ENCODE measurements at places on chromosomes 4 and X.

DNA sequence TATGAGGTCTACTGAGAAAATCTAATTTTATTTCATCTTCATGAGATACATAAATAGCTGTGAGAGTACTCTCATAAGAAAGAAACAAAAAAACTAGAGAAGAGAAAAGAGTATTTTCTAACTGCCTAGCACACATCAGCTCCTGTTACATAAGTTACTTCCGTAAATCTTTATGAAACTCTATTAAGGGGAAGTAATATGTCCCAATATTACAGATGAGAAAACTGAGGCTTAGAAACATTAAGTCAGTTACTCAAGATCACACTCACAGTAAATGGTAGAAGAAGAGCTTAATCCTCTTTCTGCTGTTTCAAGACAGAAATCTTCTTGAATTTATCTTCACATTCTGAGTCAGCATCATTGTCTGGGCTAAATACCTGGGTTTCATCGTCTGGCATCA, 164.1 kb downstream of the DTHD1 start:
- no peak for DNase-seq

DNA sequence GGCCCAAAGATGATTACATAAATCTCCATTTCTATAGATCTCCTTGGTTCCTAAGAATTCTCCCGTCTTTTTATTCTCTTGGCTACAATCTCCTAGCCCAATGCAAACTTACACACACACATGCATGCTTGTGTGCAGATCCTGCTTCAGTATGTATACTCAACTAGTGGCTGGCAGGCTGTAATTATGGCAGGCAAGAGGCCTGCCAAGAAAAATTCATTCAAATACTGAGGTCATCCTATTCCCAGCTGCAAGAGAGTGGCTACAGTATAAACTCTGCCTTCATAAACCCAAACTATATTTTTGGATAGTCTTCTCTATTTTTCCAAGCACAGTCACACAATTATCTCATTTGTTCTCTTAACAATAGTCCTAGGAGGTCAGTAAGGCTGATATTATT, 95.2 kb downstream of the SHROOM4 start:
- DNase-seq: no peak

- no peak for DNase-seq
These were observed 23.7 kb upstream of the CASK start for GRCh38 chrX:41946989-41947612.

- DNase-seq: no peak
These were observed 84.7 kb downstream of the DCTD start for GRCh38 chr4:182832352-182833120.

- DNase-seq: no peak
These were observed 102.7 kb upstream of the ZNF827 start for GRCh38 chr4:146041139-146042004.

- no peak for DNase-seq
These were observed 217.9 kb downstream of the ARAP2 start for GRCh38 chr4:36026348-36026880.

DNA sequence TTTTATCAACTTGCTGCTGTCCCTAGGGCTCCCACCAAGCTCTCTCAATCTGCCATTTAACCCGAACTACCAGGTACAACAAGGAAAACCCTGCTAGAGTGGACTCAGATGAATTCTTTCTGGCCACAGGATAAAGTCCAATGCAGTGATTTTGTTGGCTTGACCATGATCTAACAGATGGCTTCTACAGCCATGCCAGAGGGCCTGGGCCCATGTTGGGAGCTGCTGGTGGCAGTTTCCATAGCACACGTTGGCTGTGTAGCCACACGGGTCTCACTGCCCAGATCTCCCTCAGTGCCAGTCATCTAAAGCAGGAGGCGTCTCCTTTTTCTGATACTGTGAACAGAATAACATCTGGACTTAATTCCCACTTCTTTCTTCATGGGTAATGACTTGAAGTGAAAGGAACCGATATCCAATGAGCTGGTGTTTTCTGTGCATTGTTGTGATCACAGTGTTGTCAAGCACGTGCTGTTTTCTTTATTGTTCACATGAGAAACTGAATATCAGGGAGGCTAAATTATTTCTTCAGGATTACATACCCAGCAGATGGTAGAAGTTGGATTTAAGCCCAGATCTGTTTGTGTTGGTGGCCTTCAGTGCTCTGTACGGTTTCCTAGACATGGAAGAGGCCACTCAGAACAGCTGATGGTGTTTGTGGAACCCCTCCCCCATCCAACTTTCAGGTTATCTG, 85.2 kb upstream of the CLCN4 start:
- no peak for DNase-seq

DNA sequence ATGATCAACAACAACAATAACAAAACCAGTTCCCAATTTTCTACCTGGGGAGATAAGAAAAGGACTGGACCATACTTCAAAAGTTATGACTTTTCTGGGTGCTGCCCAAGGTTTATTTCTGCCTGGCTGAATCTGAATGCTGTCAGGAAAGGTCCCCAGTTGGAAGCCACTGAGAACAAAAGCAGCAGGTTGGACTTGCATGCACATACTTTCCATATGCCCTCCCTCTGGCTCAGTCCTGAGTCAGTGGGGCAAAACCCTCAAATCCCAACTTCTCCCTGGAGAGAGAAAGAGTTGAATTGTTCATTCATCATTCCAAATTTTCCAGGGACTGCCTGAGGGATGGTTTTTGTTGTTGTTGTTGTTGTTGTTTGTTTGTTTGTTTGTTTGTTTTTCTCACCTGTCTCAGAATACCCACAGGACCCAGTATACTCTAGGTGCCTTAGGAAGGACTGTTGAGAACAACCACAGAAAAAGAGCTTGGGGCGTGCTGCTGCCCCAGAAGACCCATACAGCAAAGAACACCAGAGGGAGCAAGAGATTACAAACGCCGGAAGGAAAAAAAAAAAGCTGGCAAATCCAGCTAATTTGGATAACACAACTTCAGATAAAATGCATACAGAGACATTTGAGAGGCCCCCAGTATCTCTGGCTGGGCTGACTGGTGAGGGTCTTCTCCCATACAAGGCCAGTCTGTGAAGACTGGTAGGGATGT, 138.9 kb upstream of the INPP4B start:
- DNase-seq: no peak

DNA sequence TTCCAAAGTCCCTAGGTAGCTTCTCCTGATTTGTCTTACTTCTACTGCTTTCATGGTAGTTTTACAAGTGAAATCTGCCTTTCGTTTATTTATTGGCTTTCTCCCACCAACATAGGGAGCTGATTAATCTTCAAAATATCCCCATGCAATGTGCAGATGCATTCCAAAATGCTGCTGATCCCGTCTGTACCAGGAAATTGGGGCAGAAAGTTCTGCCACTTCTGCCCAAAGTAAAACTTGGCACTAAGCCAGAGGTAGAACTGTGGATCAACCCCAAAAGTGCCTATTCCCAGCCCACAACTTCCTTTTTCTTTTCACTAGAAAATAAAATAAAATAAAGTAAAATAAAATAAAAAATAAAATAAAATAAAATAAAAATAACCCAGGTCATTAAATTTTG, 47.3 kb upstream of the PPARGC1A start:
- DNase-seq: no peak

GRCh38 chrX:123481913-123482851, 250.7 kb downstream of the THOC2 start:
- DNase-seq: no peak

DNA sequence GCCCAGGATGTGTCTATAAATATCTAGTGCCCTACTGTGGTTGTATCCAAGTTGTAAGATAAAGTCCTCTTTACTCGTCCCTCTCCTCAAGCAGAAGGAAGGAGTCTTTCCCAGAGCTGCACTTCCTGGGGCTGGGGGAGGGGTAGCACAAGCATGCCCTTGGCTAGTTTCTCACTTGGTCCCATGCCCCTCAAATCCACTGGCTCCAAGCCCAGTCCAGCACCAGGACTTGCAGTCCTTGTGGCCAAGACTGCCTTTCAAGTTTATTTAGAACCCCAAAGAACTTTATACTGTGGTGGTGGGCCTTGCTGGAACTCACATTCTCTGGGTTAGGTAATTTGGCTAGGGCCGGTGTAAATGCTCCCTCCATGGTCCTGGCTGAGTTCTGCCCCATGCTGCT, 43.2 kb upstream of the SLC10A4 start:
- no peak for DNase-seq

DNA sequence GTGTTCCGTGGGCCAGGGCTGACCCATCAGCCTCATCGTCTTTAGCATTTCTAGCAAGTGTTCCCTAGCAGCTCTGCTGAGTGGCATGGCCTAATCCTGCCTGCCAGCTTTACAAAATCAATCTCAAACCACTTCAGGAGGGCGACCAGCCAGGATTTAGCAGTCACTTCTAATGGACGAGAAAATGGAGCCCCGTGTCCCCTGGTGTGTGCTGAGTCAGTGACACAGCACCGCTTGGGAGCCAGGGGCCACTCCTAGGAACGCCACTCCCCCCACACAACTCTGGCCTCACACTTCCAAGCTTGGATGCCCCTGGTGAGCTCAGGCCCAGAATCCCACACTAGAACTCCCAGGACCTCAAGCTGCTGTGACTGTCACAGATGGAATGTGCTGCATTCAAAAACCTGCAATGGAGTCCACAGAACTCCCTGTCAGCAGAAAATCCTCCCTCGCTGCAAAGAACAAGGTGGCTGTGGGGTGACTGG, 311.2 kb upstream of the GATB start:
- DNase-seq: no peak

DNA sequence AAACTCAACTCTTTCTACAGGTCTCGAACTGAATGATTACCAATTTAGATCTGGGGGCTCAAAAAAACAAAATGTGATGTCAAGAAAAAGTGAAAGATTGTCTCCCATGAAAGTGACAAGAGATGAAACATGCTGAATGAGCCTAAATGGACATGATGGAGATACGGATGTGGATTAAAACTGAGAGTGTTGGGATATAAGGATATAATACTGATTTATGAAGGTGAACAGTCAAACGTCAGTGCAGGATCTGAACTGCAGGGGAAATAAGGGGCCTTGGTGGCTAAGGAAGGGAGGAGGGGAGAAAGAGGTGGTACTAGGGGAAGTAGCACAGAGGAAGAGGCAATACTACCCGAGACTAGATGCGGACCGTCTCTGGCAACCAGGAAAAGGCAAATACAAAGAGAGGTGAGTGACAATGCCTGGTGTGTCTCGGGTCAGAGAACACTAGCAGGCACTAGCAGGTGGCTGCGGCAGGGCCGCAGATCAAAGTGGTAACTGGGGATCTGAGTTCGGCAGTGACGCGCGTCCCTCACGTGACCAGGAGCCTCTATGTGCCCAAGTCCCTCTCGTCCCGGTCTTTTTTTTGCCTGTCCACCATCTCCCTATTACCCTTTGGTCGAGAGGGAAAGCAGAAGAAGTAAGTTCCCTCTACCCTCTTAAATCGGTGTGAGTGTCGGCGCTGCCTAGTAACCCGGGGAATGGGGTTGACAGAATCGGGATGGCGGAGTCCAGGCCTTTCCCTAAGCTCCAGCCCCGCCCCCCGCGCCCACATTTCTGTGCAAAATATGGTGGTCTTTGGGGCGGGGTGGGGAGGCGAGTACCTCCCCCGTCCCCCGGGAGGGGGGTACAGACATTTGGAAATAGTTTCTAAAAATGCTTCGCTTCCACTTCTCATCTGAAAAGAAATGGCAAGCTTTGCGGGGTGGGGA, at the start of gene TCEAL1:
Gene TCEAL1 (plus strand): TSS at position 590 of the 932 bp plus-strand sequence. CDS start 942 bp downstream, outside the sequence.
- no peak for DNase-seq

DNA sequence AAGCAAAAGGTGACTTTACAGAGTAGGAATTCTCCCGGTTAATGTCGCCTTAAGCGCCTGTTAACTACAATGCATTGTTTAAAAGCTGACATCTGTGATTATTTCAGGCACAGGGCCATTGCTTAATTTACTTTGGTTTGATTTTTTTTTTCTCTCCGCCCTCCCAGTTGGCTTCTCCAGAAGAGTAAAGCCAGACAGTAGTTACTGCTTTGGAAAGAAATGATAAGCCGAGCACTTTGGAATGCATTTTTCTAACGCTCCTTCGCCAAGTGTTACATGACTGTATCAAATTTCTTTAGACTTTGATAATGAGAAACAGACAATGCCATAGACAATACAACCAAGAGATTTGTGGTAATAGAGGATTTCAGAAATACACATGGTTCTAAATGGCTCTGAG, 383.0 kb upstream of the TENM3 start:
- no peak for DNase-seq

- DNase-seq: no peak
These were observed 660.5 kb upstream of the SPANXN1 start for GRCh38 chrX:144586756-144587155.

DNA sequence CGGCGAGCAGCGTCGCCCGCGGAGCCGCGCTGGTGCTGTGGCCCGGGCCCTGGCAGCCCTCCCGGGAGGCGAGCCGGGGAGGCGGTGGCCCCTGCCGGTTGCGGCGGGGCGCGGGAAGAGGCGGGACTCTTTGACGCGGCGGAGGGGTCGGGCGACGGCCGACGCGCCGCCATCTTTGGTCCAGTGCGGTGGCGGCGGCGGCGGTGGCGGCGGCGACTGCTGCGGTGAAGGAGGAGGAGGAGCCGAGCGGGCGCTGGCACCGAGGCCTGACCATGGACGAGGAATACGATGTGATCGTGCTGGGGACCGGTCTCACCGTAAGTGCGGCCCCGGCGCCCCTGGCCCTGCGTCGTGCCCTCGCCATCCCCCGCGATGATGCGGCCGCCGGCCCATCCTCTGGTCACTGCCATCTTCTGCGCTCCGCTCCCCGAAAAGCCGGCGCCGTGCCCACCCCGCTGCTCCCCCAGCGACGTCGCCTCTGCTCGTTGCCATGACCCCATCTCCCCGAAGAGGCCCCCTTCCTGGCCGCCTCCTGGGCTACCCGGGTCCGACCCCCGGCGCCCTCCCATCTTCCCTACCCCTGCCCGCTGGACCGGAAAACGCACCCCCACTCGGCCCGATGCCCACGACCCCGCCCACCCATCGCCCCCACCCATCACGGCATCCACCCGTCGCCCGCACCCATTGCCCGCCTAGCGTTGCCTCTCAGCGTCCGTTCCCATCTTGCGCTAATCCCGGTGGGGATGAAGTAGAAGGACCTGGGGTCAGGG, at the start of gene GDI1:
Gene GDI1 (plus strand): TSS at position 172 of the 770 bp plus-strand sequence. CDS start 101 bp downstream, at position 273.
- peak; percentile 42 for DNase-seq

DNA sequence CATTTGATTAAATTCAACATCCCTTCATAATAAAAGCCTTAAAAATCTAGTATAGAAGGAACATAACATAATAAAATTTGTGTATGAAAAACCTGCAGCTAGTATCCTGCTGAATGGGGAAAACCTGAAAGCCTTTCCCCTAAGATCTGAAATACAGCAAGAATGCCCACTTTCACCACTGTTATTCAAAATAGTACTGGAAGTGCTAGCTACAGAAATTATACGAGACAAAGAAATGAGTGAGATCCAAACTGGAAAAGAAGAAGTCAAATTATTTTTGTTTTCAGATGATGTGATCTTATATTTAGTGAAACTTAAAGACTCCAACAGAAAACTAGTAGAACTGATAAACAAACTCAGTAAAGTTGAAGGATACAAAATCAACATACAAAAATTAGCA, 152.9 kb downstream of the RTL3 start:
- no peak for DNase-seq

GRCh38 chrX:6683353-6683752, 148.4 kb upstream of the VCX3A start:
- no peak for DNase-seq

DNA sequence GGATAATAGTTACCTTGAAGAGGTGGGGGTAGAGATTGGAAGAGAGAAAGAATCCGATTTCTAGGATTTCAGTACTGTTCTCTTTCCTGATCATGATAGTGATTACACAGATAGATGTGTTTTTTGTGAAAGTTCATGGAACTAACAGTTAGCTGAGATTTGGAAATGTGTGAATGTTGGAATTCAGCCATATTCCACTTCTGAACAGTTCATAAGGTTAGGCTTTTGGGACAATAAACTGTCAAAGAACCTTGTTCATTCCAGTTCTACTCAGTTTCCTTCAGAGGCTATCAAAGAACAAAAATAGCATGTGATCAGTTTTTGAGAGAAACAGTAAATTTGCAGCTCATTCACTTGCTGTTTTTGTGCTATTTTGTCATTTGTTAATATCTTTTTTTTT, 43.6 kb downstream of the RUFY3 start:
- no peak for DNase-seq

GRCh38 chr4:24980064-24980690, 50.6 kb downstream of the LGI2 start:
- DNase-seq: peak; percentile 4
